ENCODE measurements at places on chromosomes 1 and 21. TPM values are rescaled to one million over a fixed set of nuclear protein-coding genes. Genes with fewer than 3 reads are reported as not detected.

- peak; percentile 22 for DNase-seq
Measured at GRCh38 chr1:54407404-54408146, 1.4 kb upstream of the SSBP3 start.

- no peak for DNase-seq
Measured at GRCh38 chr1:35876988-35877387, 6.0 kb upstream of the AGO1 start.

GRCh38 chr21:24729568-24729967 is 877.7 kb downstream of the MRPL39 start:
- DNase-seq = no peak

- no peak for DNase-seq
Measured at GRCh38 chr1:80799457-80799856, 1001.3 kb upstream of the ADGRL2 start.

- no peak for DNase-seq
Measured at GRCh38 chr1:85623061-85623471, 42.5 kb downstream of the CCN1 start.

GRCh38 chr1:33588726-33589125 is 116.3 kb downstream of the ZSCAN20 start:
- no peak for DNase-seq

GRCh38 chr1:29240400-29240837 is 4.1 kb downstream of the PTPRU start:
- DNase-seq = no peak

GRCh38 chr1:182811975-182812722 is 22.6 kb downstream of the NPL start:
- no peak for DNase-seq

GRCh38 chr1:164337394-164337793 is 221.6 kb upstream of the PBX1 start:
- DNase-seq = no peak

DNA sequence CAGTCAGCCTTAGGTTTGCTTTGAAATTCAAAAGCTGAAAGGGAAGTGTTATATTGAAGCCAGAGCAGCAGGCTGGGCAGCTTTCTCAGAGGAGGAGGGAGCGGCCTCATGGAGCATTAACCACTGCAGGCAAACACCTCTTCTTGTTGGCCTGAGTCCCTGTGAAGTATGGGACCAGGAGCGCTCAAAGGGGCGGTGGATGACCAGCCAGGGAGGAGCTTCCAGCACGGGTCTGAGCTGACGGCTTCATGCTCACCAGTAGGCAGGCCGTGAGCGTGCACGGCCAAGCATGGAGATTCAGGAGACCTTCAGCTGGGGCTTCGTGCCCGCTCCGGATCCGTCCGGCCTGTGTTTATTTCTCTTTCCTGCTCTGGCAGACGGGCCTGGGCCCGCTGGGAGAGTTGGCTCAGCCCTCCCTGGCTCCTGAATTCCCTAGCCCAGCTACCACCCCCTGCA is 245.2 kb downstream of the TRABD2B start:
- no peak for DNase-seq

GRCh38 chr1:1989789-1990188 is 13.8 kb downstream of the CFAP74 start:
- no peak for DNase-seq

- DNase-seq = no peak
Measured at GRCh38 chr21:39976800-39977199, 109.6 kb downstream of the PCP4 start.

DNA sequence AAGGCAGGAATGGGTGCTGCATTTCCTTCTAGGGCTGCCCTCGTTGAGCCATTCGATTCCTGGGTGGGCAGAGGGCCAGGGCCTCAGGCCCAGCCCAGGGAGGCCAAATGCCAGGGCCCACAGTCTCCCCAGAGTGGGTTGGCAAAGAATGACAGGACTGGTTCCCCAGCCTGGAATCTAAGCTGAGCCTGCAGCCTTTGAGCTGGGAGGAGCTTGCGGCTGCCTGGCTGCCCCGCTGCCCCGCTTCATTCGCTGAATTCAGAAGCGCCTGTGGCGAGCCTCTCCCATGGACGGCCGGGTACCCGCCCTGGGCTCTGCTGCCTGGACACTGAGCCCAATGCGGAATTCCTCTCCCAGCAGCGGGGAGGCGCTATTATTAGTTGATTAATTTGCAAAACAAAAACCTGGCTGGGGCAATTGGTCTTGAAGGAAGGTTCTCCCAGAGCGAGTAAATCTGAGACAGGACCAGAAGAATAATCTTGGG is 32.3 kb upstream of the TARDBP start:
- peak; percentile 34 for DNase-seq

DNA sequence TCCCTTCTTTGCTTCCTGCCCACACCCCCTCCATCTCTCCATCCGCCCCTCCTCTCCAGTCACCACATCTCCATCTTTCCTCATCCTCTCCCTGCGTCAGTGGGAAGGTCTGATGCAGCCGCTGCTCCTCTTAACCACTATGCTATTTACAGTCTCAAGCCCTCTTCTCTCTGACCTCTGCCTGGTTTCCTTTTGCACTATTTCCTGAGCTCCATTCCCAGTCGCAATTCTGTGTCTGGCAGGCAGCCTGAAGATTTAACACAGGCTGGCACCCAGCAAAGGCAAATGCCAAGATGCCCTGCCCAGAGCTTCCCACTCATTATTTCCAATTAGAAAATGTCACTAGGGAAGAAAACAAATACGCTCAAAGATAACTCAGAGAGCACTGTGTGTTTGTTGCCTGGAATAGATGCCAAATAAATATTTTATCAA is 89.6 kb upstream of the LPGAT1 start:
- no peak for DNase-seq

DNA sequence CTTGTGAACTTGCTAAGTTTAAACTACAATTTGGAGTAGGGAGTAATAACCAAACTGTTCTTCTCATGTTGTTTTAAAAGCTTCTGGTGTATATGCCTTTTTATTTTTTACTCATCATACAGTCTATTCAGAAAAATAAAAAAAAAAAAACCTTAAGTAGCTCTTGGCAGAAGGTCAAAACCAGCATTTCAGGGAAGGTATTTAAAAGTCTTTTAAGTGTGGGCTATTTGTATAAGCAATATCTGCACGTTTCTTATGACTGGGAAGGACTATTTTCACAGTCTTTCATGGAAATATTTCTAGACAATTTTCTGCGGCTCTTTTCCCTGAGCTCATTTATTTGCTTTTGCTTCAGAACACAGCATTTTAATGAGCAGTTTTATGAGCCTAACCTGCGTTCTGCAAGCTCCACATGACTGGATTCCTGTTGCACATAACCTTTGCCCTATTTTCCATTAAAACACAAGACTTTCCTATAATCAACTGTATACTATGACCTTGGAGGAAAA is 60.9 kb upstream of the C1orf105 start:
- DNase-seq = no peak

GRCh38 chr1:22712502-22713271 is 2.0 kb downstream of the EPHB2 start:
- no peak for DNase-seq

DNA sequence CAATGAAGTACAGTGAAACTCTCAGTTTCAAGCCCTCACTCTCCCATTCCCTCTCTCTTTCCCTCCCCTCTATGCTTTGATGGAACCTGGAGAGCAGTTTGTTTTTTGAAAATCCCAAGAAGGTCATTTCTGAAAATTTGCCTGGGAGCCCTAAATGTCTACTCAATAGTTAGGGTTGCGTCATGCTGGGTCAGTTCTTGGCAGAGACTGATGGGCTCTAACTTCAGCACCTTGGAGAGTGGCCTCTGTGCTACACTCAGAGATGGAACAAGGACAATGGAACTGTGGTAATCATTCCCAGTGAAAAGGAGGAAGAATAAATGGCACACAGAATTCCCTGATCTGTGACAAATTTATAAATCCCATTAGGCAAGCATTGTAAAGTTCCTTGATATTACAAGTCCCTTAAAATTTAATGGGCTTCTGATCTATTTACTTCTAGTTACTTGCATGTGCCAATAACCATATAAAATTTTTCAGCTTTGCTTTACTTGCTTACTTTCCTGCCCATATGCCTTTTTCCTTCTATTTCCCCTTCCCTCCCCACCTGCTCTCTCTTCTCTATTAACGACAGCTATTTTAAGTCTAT is 182.9 kb upstream of the KCND3 start:
- no peak for DNase-seq

- DNase-seq = no peak
Measured at GRCh38 chr1:65170511-65171142, 22.6 kb downstream of the AK4 start.

GRCh38 chr1:81443288-81443687 is 357.4 kb upstream of the ADGRL2 start:
- DNase-seq = no peak

DNA sequence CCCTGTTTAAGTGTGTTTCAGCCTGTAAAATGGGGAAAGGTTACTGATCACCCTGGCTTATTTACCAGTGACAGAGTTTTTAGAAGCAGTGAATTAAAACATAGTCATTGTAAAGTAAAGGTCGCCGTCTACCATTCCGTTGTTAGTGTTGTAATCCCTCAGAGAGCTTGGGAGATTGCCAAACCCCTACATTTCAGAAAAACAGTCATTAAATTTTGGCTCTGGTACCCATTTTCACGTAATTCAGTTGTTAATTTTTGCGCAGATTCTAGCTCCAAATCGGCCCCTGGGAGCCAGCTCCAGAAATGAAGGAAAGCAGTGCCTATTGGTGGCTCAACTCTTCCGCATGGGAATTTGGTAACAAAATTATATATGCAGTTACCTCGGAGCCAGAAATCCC is 127.7 kb upstream of the AJAP1 start:
- no peak for DNase-seq

GRCh38 chr1:208154040-208154439 is 90.1 kb downstream of the PLXNA2 start:
- no peak for DNase-seq

- DNase-seq = no peak
Measured at GRCh38 chr21:28084951-28085350, 907.7 kb downstream of the LTN1 start.

DNA sequence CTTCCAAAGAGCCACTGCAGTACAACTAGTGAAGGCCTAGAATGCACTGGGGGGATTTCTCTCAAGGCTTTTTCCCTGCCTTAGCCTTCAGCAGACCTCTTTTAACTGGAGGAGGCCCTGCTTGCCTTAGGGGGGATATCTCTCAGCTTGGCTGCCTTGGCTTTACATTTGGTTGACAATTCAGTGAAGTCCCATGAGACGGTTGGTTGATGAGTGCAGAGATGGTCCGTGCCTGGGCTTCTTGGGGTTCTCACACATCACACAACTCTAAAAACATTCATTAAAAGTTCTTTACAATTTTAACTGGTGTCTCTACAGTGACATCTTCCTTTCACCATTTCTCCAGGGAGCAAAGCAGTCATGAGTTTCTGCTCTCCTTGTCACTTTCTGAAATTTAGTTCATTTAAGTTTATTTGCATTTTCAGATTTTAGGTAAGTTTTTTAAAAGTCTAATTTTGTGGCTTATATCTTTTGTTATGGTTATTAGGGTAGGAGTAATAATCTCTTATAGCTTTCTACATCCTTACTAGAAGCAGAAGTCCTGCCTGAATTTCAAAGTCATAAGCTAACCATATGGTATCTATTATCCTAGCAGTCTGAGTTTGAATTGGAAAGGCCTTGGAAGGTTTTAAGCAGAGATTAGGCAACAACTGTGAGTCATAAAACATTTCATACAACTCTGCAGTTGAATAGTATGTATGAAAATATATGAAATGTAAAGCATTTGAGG is 487.6 kb downstream of the DPYD start:
- no peak for DNase-seq

GRCh38 chr1:227654431-227654830 is 80.7 kb downstream of the JMJD4 start:
- DNase-seq = no peak

GRCh38 chr21:17712887-17713286 is 100.2 kb upstream of the BTG3 start:
- no peak for DNase-seq

GRCh38 chr21:34029743-34030528 is 43.4 kb upstream of the MRPS6 start:
- DNase-seq = no peak

GRCh38 chr1:211677659-211678058 is 2.2 kb upstream of the NEK2 start:
- DNase-seq = no peak

GRCh38 chr1:101898137-101898536 is 98.6 kb downstream of the OLFM3 start:
- no peak for DNase-seq

The ATP1A4 gene
- total RNA-seq = 0.68 TPM

The ARPC5 gene
- total RNA-seq = 108 TPM

The CHI3L1 gene
- 5.0 TPM for total RNA-seq

The KIAA1614 gene
- 9.8 TPM for total RNA-seq

The HAO2 gene
- total RNA-seq = not detected

The HSPA6 gene
- total RNA-seq = 7.7 TPM

The HIVEP3 gene
- 12.8 TPM for total RNA-seq

The TMOD4 gene
- not detected for total RNA-seq

The PTGFR gene
- 3.5 TPM for total RNA-seq

The ANGPTL7 gene
- total RNA-seq = 37.0 TPM

The GBP6 gene
- total RNA-seq = 0.27 TPM

The HTR6 gene
- total RNA-seq = 0.41 TPM

The MATN1 gene
- total RNA-seq = 1.5 TPM

The RRP1 gene
- 34.3 TPM for total RNA-seq
